ENCODE measurements at places on chromosomes 2 and 18.
A peak's percentile ranks its signal among the peaks of the same experiment; 100 is the strongest.

DNA sequence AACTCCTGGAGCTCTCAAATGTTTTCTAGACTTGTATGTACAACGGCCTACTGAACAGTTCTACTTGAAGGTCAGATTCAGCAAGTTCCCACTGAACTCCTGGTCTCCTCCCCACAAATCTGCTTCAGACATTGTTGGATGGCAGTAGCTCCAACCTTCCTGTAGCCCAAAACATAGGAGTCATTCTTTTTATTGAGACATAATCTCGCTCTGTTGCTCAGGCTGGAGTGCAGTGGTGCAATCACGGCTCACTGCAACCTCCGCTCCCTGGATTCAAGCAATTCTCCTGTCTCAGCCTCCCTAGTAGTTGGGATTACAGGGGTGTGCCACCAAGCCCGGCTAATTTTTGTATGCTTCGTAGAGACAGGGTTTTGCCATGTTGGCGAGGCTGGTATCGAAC, 47.3 kb downstream of the QPCT start:
- no peak for DNase-seq

DNA sequence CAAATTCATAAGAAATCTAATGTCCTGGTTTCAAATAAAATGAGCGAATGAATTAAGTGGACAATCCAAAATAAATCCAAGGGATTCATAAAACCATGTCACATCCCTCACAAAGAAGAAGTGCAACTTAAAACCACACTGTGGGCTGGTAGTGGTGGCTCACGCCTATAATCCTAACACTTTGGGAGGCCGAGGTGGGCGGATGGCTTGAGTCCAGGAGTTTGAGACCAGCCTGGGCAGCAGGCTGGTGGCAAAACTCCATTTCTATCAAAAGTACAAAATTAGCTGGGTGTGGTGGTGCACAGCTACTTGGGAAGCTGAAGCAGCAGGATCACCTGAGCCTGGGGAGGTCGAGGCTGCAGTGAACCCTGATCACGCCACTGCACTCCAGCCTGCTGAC, 25.4 kb downstream of the FAM98A start:
- DNase-seq: no peak

GRCh38 chr18:199214-199613, 40.9 kb downstream of the USP14 start:
- no peak for DNase-seq

DNA sequence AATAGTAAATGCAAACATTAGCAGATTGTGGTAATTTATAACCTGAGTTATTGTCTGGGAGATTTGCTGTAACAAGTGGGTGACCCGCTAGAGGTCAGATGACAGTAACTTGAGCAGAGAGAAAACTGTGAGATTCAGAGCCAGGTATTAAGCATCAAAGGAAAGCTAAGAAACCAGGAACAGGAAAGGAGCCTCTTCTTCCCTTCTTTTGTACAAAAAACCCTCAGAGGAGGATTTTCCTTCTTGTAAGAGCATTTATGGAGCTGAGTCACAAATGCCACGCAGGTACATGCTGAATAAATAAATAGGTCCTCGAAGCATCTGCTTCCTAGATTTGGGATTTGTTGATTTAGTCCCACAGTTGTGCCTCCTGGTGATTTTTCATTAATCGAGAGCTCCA, 146.5 kb downstream of the SH3BP4 start:
- no peak for DNase-seq

DNA sequence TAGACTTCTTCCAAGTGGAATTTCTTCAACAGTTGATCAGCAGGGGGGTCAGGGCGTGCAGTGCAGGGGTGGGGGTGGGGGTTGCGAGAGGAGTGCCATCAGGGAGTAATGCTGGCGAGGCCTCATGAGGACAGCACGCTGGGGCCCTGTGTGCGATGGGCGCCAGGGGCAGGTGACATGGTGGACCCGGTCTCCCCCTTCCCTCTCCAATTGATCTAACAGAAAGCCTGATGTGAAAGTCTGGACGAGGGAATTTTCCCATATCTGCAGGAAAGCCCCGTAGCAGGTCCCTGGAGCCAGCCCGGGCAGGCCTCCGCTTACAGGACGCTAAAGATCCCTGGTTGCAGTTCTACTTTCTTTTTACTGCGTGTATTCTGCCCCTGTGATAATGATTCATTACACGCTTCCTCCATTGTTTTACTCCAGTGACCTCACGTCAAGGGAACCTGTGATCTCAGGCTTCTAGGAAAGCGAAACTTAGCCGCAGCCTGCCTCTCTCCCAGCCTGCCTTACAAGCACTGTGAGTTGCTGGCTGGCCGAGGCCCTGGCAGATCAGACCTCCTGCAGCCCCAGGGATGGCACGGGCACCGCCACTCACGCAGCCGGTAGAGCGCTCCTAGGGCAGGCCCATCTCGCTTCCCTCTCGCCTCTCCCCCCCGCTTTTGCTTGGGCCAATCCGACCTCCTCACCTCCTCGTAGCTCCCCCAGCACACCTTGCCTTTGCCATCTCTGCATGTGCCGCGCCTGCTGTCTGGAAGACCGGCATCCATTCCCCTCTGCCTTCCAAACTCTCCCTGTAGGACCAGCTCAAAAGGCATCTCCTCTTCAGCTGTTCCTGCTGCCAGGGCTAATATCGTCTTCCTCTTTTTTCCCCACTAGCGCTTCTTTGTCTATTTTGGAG, 19.2 kb downstream of the NEURL3 start:
- DNase-seq: peak; percentile 63

- no peak for DNase-seq
Observed at GRCh38 chr18:12990123-12990475, 1.1 kb upstream of the CEP192 start.

DNA sequence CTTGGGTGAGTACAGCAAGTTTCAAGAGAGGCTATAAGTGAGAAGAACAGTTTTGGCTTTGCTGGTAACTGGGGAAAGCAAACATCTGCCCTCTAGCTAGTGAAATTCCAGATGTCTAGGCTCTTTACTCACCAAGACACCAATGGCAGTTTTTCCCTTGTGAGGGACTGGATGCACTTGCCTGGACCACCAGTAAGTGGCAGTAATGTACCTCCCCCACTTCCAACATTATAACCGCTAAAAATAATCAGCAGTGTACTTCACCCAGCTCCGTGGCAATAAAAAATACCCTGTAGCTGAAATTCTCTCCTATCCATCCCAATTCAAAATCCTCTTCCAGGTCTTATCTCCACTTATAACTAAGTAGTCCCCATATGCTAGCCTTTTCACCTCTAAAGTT, 383.9 kb downstream of the ARHGAP15 start:
- no peak for DNase-seq

DNA sequence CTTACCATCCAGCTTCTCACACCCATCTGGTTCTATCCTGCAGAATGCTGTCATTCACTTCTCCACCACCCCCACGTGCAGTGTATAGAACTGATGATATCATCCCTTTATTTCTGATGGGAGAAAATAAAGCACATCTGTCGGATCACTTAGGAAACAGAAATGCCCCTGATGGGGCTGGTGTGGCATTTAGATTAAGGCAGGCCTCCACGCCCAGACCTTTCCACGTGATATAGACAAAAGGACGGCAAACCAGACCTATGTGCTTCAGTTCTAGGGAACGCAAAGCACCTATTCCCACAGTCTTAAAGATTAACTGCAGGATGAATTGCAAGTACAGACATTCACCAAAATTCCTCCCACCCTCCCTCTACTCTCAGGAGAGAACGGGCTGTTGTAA, 27.6 kb upstream of the CABLES1 start:
- no peak for DNase-seq

DNA sequence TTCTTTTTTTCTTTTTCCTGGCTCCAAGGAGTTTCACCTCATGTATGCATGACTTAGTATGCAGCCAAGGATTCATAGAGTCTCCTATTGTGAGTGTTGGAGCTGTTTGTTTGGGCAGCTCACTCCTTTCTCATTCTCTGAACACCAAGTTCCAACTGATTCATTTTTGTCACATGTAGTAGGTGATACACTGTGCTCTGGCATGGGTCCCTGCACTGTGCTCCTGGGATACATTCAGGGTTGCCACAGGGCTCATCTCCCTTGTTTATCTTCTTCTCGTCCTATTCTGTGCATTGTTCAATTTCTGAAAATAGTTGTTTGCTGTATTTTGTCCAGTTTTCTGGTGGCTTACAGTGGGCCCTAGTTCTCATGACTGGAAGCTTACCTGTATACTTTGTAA, 96.8 kb downstream of the ZNF407 start:
- DNase-seq: no peak

DNA sequence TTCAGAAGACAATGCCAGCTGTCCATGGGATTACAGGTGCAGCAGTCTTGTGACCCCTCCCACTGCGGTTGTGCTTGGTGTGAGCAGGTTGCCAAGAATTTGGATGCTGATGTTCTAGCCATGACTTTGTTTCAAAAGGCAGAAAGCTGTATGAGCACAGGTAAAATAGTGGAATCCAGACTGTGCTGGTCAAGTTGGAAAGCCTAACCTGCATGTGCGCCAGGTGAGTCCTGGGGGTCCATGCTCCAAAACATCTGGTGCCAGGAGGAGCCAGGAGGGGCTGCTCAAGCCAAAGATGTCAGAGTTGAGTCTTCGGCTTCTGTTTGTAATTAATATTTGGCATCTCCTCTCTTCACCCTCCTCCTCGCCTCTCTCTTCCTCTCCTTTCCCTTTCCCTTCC, 330.1 kb downstream of the MYCN start:
- no peak for DNase-seq

DNA sequence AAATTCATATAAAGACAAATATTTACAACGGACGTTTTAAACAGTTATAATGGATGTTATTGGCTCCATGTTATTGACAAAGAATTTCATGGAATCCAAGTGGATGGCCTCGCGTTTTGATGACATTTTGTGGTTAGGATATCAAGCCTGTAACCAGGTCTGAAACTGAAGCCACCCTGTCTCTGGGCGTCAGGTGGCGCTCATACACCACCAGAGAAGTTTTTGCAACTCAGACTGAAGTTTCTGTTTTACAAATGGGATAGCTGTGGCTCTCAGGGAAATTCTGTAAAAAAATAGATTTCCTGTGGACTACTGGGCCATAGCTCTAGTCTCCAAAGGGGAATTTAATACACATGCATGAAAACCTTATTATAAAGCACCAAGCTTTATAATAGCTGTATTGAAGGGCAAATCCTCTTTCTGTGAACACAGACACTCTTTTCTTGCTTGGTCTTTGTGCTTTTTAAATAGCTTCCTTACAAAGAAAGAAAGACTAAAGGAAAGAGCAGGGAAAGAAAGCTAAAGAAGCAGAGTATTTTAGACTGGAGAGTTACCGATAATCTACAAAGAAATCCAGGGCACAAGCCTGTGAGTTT, 86.7 kb downstream of the C18orf54 start:
- peak; percentile 32 for DNase-seq

- peak; percentile 35 for DNase-seq
Observed at GRCh38 chr2:15313657-15314056, 247.5 kb downstream of the NBAS start.

- no peak for DNase-seq
Observed at GRCh38 chr2:60148716-60149115, 404.7 kb downstream of the BCL11A start.

DNA sequence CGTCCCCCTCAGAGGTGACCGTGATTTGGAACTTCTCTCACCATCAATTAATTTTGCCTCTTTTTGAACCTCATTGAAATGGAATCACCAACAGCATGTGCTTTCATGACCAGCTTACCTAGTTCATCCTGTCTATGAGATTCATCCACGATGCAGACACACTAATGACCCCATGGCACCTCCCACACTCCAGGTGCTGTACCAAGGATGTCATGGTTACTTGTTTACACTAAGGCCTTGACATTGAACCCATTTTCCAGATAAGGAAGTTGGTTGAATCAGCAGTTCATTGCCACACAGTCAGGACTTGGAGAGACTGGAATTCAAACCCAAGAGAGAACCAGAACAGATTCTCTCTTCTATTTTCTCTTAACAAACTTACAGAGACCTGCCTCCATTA, 139.0 kb downstream of the ZFP36L2 start:
- no peak for DNase-seq

- no peak for DNase-seq
Observed at GRCh38 chr2:140624200-140624599, 1506.6 kb downstream of the LRP1B start.

DNA sequence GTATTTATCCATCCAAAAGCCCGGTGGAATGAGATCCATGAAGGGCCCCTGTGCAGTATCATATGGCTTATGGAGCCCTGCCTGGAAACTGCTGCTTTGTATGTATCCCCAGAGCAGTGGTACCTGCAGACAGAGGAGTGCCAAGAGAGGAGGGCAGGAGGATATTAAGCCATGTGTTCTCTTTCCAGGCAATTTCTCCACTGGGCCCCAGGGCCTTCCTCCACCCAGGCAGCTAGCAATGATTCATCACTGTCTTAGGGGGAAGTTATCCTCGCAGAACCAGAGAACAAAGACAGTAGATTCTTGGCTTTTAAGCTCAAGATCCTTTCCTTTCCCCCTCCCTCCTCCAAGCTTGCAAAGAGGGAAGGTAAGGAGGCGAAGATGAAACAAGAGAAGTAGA, 98.1 kb downstream of the LRRC30 start:
- no peak for DNase-seq

DNA sequence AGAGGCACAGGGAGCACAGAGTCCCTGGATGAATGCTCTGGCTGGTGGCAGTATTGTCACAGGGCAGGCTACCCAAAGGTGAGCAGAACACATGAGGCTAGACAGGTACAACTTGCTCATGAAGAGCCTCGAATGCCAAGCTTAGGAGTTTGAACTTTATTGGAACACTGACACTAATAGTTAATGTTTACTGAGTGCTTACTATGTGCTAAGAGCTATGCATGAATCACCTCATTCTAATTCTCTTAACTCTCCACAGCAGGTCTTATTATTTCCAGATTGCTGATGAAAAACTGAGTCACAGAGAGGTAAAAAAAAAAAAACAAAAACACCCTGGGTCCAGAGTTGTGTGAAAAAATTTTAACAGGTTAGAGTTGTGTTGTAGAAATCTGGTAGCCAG, 6.1 kb upstream of the EMX1 start:
- DNase-seq: no peak

- DNase-seq: no peak
Observed at GRCh38 chr2:222196159-222196558, 102.6 kb downstream of the PAX3 start.

- no peak for DNase-seq
Observed at GRCh38 chr2:31365348-31365747, 49.2 kb downstream of the XDH start.

- peak; percentile 28 for DNase-seq
Observed at GRCh38 chr2:109497463-109497862, 116.3 kb downstream of the SEPTIN10 start.

- no peak for DNase-seq
Observed at GRCh38 chr2:74186038-74186437, 7.4 kb upstream of the MOB1A start.

DNA sequence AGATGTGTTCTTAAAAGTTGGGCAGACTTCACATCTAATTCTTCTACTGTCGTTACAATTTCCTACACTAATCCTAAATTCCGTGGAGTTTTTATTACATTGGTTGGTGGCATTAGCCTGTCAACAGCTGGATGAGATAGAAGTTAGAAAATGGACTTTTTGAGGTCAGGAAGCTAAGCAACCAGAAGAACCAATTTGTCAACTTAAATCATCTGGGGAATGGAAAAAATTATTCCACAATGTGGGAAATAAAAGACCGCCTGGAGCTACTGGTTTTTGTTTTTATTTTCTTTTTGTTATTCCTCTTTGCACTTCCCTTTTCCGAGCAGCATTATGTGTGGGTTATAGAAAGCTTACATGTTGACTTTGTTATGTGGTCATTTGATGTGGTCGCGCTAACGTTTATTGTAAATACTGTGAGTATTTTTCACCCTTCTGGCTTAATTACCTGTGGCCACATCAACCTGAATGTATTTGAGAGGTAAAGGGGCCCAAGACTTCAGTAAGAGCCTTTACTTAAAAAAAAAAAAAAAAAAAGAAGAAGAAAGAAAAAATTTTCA, 75.3 kb downstream of the PTPRM start:
- DNase-seq: no peak
